ENCODE measurements at places on chromosomes 6 and 20.

DNA sequence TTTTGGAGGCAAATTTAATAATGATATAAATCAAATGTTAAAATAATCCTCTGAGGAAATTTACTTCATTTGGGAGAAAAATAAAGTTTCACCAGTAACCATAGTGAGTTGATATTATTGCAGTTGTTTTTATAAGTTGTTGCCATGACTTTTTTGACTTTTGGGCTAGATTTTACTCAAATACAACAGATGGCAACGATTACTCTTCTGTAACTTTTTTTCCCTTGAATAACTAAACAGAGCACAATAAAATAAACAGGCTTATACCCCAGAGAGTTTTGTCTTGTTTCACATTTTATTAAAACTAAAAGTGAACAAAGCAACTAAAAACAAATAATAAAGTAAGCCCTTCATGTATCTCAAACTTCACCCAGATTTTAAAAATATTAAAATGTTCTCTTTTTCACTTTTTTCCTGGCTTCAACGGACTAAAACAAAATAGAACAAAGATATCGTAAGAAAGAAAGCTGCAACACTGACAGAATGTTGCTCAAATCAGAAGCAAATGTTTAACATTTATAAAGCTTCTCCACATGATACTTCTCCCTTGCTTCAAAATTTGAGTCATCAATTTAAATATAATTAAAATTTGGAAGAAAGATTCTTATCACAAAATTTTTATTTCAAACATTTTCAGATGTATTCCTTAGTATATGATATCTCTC, 42.5 kb upstream of the BMP5 start:
- no peak for DNase-seq

- no peak for DNase-seq
These were observed 197.5 kb upstream of the SULF2 start for GRCh38 chr20:47982574-47983360.

DNA sequence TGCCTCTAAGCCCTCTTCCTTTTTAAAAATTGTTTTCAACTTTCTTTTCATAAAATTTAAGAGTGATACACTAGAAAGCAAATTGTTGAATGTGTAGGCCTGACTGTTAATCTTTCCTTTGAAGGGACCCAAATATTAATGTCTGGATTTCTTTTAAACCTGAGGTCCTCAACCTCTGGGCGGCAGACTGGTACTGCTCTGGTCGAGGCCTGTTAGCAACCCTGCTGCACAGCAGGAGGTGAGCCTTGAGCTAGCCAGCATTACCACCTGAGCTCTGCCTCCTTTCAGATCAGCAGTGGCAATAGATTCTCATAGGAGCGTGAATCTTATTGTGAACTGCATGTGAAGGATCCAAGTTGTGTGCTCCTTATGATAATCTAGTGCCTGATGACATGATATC, 191.2 kb downstream of the MANEA start:
- no peak for DNase-seq

DNA sequence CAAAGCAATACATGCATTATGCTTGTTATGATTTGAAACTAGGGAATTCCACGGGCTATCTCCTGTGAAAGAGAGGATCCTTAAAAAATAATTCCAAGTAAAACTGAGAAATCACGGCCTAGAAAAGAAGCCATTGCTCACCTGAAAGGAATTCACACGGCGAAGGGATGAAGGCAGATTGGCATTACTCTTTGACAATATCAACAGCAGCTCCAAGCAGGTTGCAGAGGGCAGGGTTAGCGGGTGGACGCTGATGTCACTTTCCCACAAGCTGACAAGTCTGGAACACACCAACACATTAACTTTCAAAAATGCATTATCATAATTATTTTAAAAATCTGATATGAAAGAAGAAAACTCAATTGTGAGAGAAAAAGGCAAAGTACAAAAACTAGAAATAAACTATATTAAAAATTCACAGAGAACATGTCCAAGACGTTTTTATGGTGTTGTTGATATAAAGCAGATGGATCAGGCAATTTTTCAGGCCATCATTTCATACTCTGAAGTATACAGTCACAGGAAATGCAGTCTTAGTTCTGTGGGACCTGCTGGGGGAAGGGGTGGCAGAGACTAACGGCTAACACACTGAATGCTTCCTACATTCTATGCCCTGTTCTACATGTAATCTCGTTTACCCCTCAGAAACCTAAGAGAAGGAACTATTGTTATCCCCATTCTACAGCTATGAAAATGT, 108.3 kb downstream of the UBE3D start:
- no peak for DNase-seq

- peak; percentile 12 for DNase-seq
These were observed 98.5 kb downstream of the LY86 start for GRCh38 chr6:6686748-6687601.

- DNase-seq: no peak
These were observed 21.8 kb downstream of the ULBP1 start for GRCh38 chr6:149985481-149985937.

DNA sequence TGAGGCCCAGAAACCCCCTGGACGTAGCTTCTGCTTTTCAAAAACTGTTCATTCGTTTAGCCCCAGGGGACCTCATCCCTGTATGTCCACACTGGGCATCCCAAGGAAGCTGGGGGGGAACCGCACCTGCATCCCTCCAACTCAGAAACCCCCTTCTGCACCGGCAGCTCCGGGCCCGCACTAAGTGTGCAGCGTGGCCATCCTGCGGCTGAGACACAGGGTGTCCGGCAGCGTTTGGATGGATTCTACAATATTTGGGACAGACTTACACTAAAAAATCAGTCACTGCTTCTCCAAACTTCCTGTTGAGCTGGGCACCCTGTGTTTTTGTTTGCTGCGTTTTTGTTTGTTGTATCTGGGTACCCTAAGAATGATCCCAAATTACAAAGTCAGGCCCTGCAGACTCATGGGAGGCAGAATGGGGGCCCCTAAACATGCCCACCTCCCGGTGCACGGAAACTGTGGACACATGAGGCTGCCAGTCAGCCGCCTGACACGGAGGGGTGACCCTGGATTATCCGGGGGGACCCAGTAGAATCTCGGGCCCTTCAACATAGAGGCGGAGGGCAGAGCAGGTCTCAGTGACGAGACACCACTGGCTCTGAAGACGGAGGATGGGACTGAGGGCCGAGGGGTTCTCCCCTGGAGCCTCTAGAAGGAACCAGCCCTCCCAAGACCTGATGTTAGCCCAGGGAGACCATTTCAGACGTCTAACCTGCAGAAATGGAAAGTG, 88.2 kb upstream of the BHLHE23 start:
- DNase-seq: no peak

- DNase-seq: no peak
These were observed 16.0 kb downstream of the ARID1B start for GRCh38 chr6:156793200-156793599.

DNA sequence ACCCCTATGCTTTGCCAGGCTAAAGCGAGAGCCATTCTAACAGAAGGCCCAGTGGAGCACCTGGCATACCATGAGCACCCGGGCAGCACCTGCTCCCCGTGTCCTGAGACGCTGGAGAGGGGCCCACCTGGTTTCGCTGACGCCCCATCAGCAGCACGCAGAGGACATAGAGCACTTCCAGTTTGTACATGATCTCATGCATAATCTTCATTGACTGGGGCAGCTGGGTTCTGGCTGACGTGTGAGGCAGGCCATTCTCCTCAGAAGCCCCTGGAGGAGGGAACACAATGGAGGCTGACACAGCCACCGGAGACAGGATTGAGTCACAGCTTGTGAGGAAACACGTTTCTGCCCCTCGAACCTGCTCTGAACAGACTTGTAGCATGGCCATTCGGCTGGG, 65.4 kb downstream of the MYH7B start:
- no peak for DNase-seq

DNA sequence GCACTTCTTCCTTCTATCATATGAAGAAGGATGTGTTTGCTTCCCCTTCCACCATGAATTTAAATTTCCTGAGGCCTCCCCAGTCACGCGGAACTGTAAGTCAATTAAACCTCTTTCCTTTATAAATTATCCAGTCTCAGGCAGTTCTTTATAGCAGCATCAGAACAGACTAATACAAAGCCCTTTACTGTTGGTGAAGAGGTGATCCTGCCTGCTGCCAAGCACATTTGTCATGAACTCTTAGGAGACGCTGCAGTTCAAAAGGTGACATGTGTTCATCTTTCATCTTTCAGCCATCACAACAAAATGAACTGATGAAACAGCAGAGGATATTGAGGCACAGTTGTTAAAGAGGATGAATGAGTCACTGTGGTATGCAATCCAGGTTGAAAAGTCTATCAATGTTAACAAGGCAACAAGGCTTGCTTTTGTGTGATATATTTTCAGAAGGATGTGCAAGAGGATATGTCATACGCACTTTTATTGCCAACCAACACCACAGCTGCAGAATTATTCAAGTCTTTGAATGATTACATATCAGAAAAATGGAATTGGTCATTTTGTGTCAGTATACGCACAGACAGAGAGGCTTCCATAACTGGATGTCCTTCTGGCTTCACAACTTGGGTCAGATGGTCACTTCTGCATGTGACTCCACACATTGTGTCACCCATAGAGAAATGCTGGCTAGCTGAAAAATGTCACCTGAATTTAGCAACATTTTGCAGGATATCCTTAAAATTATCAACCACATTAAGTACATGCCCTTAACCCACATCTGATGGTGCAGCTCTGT, 52.4 kb upstream of the PLN start:
- no peak for DNase-seq

GRCh38 chr6:143961886-143962878, 45.9 kb downstream of the PLAGL1 start:
- no peak for DNase-seq

- DNase-seq: no peak
These were observed 502.8 kb upstream of the MARCKS start for GRCh38 chr6:113354204-113354895.
